ENCODE measurements at places on chromosomes 11 and 22.

DNA sequence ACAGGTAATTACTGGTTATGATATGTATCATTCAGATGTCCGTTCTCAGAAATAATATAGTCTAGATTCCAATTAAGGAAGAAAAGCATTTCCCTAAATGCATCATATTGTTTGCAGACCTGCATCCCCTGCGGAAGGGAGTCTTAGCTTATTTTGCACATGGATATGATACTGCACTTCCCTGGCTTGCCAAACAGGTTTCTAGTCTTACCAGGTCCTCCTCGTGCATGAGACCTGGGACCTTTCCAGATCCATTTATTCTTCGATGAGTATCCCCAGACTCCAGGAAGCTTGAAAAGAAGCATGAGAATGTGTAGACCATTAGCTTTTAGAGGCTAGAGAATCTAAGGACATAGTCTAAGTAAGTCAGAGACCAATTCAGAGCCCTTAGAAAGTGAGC is 30.6 kb downstream of the CYB5R2 start:
- no peak for DNase-seq

- peak; percentile 34 for DNase-seq
These were observed 37.8 kb downstream of the SLC5A1 start for GRCh38 chr22:32080904-32081303.

DNA sequence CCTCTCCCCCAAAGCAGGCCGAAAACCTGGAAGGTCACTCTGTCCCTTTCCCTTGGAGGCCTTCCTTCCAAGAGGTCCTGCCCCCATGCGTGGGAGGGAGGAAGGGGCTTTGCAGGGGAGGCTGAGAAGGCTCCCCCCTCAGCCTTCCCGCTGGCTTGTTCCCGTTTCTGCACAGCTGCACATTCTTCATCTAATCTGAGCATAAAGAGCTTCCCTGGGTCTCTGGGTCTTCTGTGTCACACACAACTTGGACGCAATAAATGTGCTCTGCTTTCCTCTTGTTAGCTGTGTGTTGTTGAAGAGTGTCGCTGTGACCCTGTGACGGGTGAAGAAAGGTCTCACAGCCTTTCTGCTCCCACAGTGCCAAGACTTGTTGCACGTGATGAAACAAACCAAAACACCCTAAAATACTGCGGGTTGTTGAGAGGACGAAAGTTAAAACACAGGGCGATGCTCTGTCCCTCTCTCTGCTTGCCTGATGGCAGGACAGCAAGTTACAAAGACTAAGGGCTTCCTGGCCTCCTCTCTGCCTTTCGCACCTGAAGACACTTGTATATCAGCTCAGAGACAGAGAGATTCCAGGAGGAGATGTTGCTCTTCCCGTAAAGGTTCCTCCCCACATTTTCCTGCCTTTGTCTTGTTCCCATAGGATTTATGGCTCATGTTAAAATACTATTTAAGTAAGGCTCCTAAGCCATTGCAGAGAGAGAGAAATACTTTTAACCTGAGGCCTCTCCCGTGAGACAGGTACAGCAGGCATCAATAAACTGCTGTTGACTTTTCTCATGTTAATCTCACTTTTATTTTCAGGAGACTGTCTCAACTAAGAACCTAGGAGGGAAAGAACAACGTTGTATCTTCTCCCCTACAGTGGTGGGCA is 15.4 kb upstream of the IFITM3 start:
- DNase-seq: no peak

DNA sequence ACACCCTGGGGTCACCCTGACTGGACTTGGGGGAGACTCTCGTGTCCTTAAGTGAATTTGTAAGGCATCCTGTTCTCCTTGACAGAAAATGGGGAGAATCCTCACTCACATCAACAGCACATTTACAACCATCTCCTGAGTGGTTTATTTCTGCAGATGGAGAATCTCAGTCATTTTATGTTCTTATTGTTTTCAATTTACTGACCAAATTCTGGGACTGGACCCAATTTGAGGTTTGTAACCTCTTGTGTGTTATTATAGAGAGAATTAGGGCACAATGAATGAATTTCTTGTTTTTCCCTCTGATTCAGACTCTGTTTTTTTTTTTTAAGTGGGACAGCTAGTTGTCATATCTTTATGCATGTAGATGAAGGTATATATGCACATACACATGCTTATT is 104.9 kb downstream of the ADAMTS15 start:
- no peak for DNase-seq

GRCh38 chr11:106727256-106727655 is 291.0 kb downstream of the GUCY1A2 start:
- DNase-seq: no peak

GRCh38 chr11:34665077-34665835 is 44.4 kb downstream of the EHF start:
- DNase-seq: no peak

DNA sequence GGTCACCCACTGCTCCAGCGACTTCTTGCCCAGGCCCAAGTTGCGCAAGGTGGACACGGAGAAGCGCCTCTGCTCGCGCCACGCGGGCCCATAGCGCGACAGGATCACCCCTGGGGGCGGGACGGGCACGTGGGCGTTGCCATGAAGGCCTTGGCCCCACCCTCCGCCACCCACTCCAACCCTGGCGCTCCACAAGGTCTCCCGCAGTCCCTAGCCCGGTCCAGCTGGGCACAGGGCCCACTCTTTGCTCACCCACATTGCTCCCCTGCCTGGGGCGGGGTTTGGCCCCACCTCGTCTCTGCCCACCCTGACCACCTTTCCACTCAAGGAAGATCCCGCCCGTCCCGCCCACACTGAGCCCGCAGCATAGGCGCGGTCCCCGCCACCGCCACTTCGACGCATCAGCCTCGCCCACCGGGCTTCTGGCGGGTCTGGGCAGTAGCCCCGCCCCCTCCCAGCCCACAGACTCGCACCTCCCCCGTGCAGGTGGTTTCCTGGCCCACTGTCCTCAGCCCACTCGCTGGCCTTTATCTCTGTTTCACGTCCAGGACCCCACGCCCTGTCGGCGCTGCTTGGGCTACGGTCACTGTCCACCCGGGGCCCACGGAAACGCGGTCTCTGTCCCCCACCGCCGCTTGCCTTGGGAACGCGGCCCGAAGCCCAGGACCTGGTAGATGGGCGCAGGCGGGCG is 12.3 kb upstream of the CYP2D6 start:
- DNase-seq: no peak

All from activated CD4-positive, alpha-beta memory T cell treated with anti-CD3 and anti-CD28 coated beads, Interleukin-2, amount 10 ng/mL, durations not matched to agents 7 days and 5 days (primary cell).